Vagina (tissue), 2 donors: ENCODE measurements at places on chromosomes 12 and 14. TPM values are rescaled to one million over a fixed set of nuclear protein-coding genes. Genes with fewer than 3 reads are reported as not detected.

RABGGTA gene
- total RNA-seq: 43.5 TPM

TEX52 gene
- not detected for total RNA-seq

GRCh38 chr14:31977001-31977556, 100.0 kb upstream of the ARHGAP5 start:
- DNase-seq: no peak

DNA sequence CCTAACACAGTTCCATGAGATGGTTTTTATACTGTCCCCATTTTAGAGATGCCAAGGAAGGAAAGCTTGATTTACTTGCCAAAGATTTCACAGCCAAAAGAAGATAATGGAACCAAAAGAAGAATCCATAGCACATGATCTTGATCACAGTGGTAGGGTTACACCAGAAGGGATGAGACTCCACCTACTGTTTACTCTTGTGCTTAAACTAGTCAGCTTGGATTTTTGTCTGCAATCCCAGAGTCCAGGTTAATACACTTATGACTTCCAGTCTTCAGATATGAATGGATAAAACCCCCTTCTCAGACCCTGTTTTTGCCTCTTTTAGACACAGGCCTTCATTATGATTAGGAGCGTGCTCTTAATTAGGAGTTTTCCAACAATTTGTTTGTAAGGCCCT, 454.2 kb downstream of the AEBP2 start:
- DNase-seq: no peak

DNA sequence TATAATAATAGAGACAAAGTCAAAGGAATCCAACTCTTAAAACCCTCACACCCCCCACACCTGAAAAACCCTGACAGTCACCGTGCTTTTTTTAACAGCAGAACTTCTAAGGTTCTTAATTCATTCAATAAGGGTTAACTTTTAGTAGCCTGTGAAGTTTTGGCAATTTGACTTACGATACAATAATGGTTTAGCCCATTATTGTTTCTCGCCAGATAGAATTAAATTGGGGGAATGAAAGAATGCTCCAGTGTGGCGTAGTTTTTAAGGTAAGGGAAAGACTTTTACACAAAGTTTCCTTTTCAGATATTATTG, 604 bp upstream of the MAGOHB start:
- DNase-seq: no peak

- DNase-seq: no peak
Measured at GRCh38 chr12:946631-947030, 2.9 kb downstream of the RAD52 start.

GRCh38 chr14:86129426-86129825, 599.5 kb downstream of the FLRT2 start:
- no peak for DNase-seq
